Neural crest cell (in vitro differentiated cells): ENCODE measurements at places on chromosomes 13 and 19. TPM values are rescaled to one million over a fixed set of nuclear protein-coding genes. Genes with fewer than 3 reads are reported as not detected.
A peak's percentile ranks its signal among the peaks of the same experiment; 100 is the strongest.

- DNase-seq, result no peak
Measured at GRCh38 chr13:36875961-36876360, 44.1 kb downstream of the SMAD9 start.

DNA sequence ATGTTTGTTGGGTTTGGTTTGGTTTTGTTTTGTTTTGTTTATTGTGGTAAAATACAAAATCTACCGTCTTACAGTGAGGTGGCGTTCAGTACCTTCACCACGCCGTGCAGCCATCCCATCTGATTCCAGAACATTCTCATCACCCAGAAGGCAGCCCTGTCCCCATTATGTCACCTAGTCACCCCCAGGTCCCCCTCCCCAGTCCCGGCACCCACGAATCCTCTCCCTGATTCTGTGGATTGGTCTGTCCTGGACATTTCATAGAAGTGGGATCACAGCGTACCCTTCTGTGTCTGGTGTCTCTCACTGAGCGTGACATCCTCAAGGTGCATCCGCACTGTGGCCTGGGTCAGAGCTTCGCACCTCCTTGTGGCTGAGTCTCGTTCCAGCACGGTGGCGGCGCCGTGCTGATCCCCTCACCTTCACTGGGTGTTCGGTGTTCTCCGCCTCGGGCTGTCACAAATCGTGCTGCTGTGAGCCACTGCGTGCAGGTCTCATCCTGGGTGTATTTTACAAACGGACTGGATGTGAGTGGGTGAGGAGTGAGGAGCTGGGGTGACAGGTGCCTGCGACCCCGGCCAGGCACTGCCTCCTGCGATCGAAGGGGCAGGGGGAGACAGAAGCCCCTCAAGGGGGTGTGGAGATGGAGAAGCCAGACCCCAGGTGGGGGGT, 580 bp upstream of the TEKTIP1 start:
- DNase-seq, result no peak

GRCh38 chr13:35720290-35720689, 243.8 kb upstream of the MAB21L1 start:
- DNase-seq, result no peak

DNA sequence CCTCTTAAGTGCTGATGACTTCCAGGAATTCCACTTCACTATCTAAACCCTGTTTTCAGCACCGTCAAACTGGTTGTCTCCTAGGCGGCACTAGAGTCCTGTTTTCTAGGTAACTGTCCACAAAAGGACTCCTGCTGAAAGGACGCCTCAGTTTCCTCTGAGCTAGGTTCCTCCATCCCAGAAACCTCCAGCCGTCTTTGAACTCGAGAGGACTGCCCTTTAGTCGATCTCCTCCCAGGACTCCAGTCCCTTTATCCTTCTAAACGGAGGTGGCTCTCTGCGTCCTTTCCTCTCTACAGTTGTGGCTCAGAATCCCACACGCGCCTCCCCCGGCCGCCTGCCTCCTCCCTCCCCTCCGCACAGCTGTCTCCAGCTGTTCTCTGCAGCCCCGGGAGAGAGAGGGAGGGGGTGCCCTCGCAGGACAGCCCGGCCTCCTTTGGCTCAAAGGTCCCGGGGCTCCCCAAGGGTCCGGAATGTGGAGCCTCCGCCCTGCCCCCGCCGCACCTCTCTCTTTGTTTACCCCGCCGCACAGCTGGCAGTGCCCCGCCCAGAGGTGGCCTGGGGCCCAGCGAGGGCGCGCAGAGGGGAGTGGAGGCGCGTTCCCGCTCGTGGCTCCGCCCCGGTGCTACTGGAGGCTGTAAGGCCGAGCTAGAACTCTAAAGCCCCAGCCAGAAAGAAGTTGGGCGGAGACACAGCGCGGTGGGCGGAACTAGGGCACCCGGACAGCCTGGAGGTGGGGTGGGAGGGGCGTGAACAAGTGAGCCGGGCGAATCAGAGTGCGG, 2.4 kb downstream of the LTBP4 start:
- peak; percentile 82 for DNase-seq

GRCh38 chr19:45667620-45668341, at the start of gene GIPR:
Gene GIPR (plus strand): TSS chr19:45668221. CDS start chr19:45669521, 1,300 bp downstream.
- DNase-seq, result peak; percentile 47

CYP4F22 gene
- total RNA-seq, result not detected in 2 replicates

RAVER1 gene
- 75.9 and 78.2 TPM in 2 replicates for total RNA-seq
